Esophagus muscularis mucosa (tissue), 4 donors: ENCODE measurements at places on chromosomes 3 and 15. TPM values are rescaled to one million over a fixed set of nuclear protein-coding genes. Genes with fewer than 3 reads are reported as not detected.

The LRRIQ4 gene
- not detected for total RNA-seq

DNA sequence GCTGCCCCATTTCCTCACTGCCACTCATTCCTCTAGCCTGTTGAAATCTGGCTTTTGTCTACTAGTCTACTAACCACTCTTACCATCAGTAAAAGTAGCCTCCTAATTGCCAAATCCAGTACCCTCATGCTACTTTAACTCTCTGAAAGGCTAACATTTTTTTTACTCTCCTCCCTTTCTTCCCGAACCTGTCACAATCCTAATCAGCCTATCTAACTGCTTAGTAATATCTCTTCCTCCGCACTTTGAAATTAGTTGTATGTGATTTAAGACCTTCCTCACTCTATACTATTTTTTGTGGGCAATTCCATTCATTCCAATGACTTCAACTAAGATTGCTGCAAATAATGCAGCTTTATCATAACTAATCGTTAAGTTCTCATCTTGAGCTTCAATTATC, 3.7 kb downstream of the SENP7 start:
- no peaks in the 10 kb centered on the region for H3K36me3 ChIP-seq
- H3K4me3 ChIP-seq, result no peak overlapping the region
- no peaks in the 10 kb centered on the region for H3K27me3 ChIP-seq
- H3K27ac ChIP-seq, result no peak overlapping the region
- DNase-seq, result no peak

DNA sequence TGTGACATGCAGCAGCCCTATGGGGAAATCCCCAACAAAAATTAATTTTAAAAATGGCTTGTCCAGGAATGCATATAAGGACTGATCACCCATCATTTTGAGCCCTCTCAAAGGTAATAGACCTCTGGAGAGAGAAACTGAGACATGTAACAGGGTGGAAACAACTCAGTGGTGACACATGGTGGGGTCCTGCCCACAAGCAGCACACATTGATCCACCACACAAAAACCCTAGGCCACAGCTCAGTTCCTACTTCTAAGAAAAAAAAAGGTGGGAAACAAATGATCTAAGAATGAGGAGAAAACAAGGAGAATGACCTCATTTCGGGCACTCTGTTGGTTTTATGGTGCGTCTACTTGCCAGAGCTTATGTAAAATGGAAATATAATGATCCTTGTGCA, 1.9 kb upstream of the SLC41A3 start:
- no peaks in the 10 kb centered on the region for H3K27me3 ChIP-seq
- no peaks in the 10 kb centered on the region for H3K36me3 ChIP-seq
- H3K4me1 ChIP-seq, result no peaks in the 10 kb centered on the region
- no peak overlapping the region for H3K4me3 ChIP-seq
- DNase-seq, result no peak
- H3K27ac ChIP-seq, result no peak overlapping the region

DNA sequence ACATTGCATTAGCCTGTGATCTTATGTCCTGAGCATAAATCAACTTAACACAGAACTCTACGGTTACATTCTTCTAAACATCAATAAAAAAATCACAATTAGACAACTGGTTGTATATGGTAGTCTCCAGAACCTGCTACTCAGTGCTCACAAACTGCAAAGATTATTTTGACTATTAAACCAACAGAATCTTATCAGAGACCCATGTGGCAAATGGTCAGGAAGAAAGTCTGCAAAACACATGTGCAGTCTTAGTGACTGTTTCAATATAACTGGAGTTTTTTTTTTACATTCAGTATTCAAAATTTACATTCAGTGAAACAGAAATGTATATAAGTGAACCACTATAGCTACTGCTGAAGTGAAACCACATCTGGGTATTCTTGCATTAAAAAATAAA, 27.3 kb upstream of the PYGO1 start:
- H3K27ac ChIP-seq, result no peak overlapping the region
- no peaks in the 10 kb centered on the region for H3K4me1 ChIP-seq
- DNase-seq, result no peak
- no peaks in the 10 kb centered on the region for H3K36me3 ChIP-seq
- no peaks in the 10 kb centered on the region for H3K27me3 ChIP-seq
